Neuronal stem cell (in vitro differentiated cells): ENCODE measurements at places on chromosomes 6 and 20.

- H3K4me3 ChIP-seq, result no peak overlapping the region
- H3K27ac ChIP-seq, result no peak overlapping the region
- H3K36me3 ChIP-seq, result no peaks in the 10 kb centered on the region
- no peaks in the 10 kb centered on the region for H3K27me3 ChIP-seq
These were observed 198.6 kb downstream of the BACH2 start for GRCh38 chr6:90098001-90098531.

DNA sequence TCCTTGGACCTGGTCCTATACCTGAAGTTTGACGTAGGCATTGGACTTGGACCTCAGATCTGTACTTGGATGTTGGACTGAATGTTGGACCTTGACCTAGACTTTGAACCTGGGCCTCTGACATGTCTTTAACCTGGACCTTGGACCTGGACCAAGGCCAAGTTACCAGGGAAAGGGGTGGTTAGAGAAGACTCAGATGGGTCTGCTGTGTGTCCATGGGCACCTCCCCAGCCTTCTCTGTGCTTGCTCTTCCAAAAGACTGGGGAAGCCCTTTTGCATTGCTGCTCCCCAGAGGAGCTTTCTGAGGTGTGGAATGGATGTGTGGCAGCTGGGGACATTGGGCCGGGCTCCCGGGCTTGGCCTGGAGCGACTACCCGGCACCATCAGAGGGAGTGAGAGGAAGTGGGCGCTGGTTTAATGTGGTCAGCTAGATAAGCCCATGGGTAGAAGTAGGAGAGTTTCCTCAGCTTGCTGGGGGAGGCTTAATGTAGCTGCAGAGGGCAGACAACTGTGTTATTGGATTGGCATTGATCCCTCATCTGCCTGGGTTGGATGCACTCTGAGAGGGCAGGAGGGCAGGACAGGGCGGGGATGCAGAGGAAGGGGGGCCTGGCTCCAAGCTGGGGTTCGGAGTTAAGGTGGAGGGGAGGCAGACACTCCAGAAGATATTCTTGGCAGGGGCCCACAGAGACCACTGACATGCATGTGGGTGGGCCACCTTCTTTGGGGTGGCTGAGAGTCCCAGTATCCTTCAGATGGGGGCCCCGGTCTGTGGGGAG lies 4.2 kb downstream of the SCRT2 start:
- H3K4me3 ChIP-seq, result no peak overlapping the region
- no peak for DNase-seq
- no peaks in the 10 kb centered on the region for H3K36me3 ChIP-seq
- peaks cover 32% of the 10 kb centered on the region for H3K27me3 ChIP-seq

DNA sequence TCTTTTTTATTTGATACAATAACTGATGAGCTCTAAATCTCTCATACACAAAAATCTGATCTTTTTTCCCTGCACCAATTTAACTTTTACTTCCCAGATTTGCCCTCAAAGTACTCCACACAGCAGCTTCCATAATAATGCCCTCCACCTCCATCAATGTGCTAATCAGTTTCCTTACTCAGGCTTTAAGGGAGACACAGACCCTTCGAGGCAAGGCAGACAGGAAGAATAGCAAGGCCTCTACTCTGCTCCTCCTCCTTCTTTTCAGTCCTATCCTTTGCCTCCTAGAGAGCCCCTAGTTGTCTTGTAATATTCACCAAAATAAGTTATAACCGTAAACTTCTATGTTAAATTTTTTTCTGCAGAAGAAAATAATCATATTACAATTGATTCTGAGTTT lies 444.9 kb upstream of the RNF217 start:
- no peaks in the 10 kb centered on the region for H3K36me3 ChIP-seq
- H3K4me1 ChIP-seq, result no peaks in the 10 kb centered on the region
- H3K27ac ChIP-seq, result no peak overlapping the region
- no peak for DNase-seq
- no peaks in the 10 kb centered on the region for H3K27me3 ChIP-seq
- no peak overlapping the region for H3K4me3 ChIP-seq

DNA sequence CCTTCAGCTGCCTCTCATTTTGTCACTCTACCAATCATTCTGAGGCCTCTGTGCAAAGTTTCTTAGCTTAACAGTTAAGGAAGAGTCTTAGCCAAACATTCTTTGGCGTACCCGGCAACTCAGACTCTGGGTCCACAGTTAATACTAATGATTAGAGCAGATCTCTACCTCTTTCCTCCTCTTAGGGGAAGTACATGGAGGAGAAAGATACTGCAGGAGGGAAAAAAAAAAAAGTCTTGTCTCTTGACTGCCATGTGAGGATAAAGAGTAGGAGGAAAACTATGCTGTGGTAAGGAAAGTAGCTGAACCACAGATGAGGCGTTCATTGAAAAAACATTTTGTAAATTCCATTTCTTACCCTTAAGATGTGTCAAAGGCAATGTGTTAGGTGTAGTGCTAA lies 44.0 kb upstream of the MARCKS start:
- H3K4me3 ChIP-seq, result no peak overlapping the region
- no peaks in the 10 kb centered on the region for H3K27me3 ChIP-seq
- H3K36me3 ChIP-seq, result no peaks in the 10 kb centered on the region

DNA sequence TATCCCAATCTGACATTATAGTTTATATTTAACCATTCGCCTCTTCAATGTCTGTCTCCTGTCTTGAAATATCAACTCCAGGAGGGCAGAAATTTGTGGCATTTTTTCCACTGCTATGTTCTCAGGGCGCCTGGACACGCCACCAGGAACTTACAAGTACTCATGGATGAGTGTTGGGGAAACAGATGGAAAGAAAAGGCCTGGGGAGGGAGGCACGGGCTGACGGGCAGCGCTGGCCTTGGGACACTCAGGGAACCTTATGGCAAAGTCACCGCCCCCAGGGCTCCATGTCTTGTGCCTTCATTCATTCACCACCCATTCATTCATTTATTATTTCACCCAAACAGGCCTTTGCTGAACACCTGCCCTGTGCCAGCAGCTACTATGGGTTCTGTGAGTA lies 222.9 kb downstream of the PREX1 start:
- no peak overlapping the region for H3K4me3 ChIP-seq
- H3K4me1 ChIP-seq, result peaks cover 7% of the 10 kb centered on the region
- no peaks in the 10 kb centered on the region for H3K36me3 ChIP-seq
- no peak overlapping the region for H3K27ac ChIP-seq

DNA sequence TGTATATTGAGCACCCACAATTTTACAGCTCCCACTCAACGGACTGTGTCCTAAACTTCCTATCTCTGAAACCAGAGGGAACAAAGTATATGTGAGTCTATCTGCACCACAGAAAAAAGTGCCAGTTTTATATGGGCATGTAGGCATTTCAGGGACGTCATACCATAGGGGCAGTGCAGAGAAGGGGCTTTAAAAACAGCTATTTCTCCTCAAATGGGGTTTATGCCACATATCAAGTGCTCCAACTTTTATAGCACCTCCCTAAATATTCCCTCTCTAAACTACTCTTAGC lies 28.9 kb upstream of the ASF1A start:
- H3K36me3 ChIP-seq, result peaks cover 4% of the 10 kb centered on the region
- no peak overlapping the region for H3K27ac ChIP-seq
- no peaks in the 10 kb centered on the region for H3K27me3 ChIP-seq
- no peaks in the 10 kb centered on the region for H3K4me1 ChIP-seq
- no peak overlapping the region for H3K4me3 ChIP-seq

- peak overlapping the region; percentile 83 for H3K4me3 ChIP-seq
- peaks cover 13% of the 10 kb centered on the region for H3K4me1 ChIP-seq
- peak overlapping the region; percentile 73 for H3K27ac ChIP-seq
- H3K36me3 ChIP-seq, result no peaks in the 10 kb centered on the region
These were observed 570 bp upstream of the PLCB4 start for GRCh38 chr20:9068233-9068801.

- peak; percentile 5 for DNase-seq
- H3K36me3 ChIP-seq, result peaks cover 15% of the 10 kb centered on the region
- H3K27ac ChIP-seq, result no peak overlapping the region
These were observed 609 bp downstream of the OGFRL1 start for GRCh38 chr6:71289039-71289801.

DNA sequence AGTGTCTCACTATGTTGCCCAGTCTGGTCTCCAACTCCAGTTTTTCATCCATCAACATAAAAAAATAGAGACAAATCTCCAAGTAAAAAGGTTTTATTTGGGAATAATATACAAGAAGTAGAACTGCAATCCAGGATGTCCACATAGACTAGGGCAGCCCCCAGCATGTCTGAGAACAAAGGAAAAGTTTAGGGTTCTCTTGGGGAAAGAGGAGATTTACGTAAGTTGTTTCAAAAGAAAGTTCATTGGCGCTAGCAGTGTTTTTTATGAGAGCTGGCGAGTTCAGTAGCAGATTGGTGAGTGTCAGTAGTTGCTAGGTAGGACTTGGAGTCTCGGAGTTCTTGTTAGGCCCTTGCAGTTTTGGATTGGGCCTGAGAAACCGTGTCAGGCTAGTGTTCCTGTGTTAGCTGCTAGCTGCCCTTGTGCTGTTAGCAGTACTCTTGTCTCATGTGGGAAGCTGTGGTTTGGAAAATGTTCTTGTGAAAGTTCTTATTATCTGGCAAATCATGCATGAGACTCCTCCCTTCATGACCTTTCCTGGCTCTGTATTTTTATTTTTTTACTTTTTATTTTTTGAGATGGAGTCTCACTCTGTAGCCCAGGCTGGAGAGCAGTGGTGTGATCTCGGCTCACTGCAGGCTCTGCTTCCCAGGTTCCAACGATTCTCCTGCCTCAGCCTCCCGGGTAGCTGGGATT lies 24.7 kb downstream of the TTLL9 start:
- no peak overlapping the region for H3K27ac ChIP-seq
- no peak overlapping the region for H3K4me3 ChIP-seq
- DNase-seq, result no peak
- no peaks in the 10 kb centered on the region for H3K27me3 ChIP-seq
- H3K4me1 ChIP-seq, result no peaks in the 10 kb centered on the region

- no peaks in the 10 kb centered on the region for H3K36me3 ChIP-seq
- no peaks in the 10 kb centered on the region for H3K27me3 ChIP-seq
- H3K4me3 ChIP-seq, result no peak overlapping the region
These were observed 69.6 kb upstream of the VGLL2 start for GRCh38 chr6:117195728-117196127.

- no peak overlapping the region for H3K4me3 ChIP-seq
- H3K27ac ChIP-seq, result no peak overlapping the region
- H3K36me3 ChIP-seq, result no peaks in the 10 kb centered on the region
These were observed 409.3 kb upstream of the RUNX2 start for GRCh38 chr6:44918671-44919296.

GRCh38 chr6:57316581-57317059 lies 810 bp upstream of the PRIM2 start:
- no peak overlapping the region for H3K27ac ChIP-seq
- peaks cover 34% of the 10 kb centered on the region for H3K36me3 ChIP-seq
- H3K4me1 ChIP-seq, result peaks cover 3% of the 10 kb centered on the region
- H3K4me3 ChIP-seq, result peak overlapping the region; percentile 83

DNA sequence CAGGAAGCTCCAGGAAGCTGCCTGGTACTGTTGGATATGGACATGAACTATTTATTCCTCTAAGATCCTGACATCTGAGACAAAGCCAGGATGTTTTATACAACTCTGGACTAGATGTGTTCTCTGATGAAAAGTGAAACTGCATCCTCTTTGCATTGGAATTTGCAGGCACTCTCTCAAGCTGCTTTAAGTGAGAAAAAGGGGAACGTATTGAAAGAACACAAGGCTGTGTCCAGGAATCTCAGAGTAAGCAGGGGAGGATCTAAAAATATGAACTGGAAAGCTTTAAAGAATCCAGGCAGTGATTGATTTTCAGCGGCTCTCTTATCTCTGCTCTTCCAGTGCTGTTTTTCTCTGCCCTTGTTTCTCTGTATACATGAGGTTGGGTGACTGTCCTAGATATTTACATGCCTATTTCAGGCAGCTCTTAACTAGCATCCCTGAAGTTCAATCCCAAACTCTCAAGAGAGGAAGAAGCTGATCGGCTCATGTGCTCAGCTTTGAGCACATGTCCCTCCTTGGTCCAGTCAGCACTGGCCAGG lies 193.8 kb downstream of the PLCB4 start:
- no peaks in the 10 kb centered on the region for H3K27me3 ChIP-seq
- no peak overlapping the region for H3K4me3 ChIP-seq
- DNase-seq, result no peak
- peaks cover 2% of the 10 kb centered on the region for H3K4me1 ChIP-seq

DNA sequence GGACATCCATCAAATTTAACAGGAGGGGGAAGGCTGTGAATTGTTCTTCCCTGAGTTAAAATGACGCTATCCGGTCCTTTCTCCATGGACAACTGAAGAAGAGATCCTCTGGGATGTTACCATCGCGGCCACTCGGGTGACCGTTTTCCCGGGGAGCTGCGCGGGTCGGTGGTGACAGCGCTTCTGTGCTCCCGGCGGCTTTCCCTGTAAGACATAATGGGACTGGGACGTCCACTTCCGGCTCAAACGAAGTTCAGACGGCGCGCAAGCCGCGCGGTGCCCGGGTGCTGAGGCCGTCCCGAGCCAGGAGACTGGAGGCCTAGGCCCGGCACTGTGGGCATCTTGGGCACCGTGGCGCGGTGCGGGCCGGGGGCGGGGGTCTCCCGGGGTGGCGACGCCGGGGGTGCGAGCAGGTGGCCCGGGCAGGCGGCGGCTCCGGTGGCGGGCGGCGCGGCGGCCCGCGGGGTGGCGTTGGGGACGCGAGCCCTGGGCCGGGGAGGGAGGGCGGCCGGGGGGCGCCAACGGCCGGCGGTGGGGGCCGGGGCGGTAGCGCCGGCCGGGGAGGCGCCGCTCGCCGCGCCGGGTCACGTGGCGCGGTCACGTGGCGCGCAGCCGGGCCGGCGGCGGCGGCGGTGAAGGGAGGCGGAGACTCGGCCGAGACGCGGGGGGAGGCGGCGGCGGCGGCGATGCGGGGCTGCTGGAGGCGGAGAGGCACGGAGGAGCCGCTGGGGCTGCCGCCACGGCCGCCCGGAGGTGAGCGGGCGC lies 63.6 kb downstream of the GTF2H5 start:
- H3K27ac ChIP-seq, result peak overlapping the region; percentile 78
- DNase-seq, result peak; percentile 68
- no peaks in the 10 kb centered on the region for H3K36me3 ChIP-seq

DNA sequence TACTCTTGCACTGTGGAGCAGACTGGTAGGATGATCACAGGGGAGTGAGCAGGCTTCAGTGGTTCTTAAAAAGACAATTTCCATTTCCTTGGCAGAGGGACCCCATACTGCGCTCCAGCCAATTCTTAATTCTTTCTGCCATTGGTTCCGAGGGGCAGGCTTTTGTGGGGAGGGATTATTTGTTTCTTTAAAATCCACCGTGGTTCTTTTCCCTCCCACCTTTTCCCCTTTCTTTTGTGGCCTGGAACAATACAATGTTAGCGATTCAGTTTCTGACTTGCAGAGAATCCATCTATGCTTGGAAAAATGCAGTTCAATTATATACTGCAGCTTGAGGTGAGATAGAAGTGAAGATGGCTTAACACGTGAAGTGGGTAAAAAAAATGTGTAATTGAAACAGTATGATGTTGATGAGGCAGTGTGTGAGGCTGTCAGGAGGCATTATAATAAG lies 379.0 kb upstream of the FLRT3 start:
- H3K4me1 ChIP-seq, result peaks cover 24% of the 10 kb centered on the region
- DNase-seq, result peak; percentile 83
- no peaks in the 10 kb centered on the region for H3K27me3 ChIP-seq
- no peak overlapping the region for H3K4me3 ChIP-seq
